ENCODE measurements at places on chromosomes 3 and 15.
A peak's percentile ranks its signal among the peaks of the same experiment; 100 is the strongest.

GRCh38 chr3:90056281-90057032 lies 949.0 kb downstream of the EPHA3 start:
- no peaks in the 10 kb centered on the region for H3K36me3 ChIP-seq
- no peak for DNase-seq
- H3K27ac ChIP-seq = no peak overlapping the region
- H3K27me3 ChIP-seq = no peaks in the 10 kb centered on the region
- no peaks in the 10 kb centered on the region for H3K4me1 ChIP-seq
- no peak overlapping the region for H3K4me3 ChIP-seq

- peaks cover 38% of the 10 kb centered on the region for H3K27me3 ChIP-seq
- H3K27ac ChIP-seq = no peak overlapping the region
Measured at GRCh38 chr15:96051598-96051997, 278.9 kb upstream of the NR2F2 start.

GRCh38 chr15:25183581-25184251 lies 228.9 kb downstream of the SNRPN start:
- H3K27ac ChIP-seq = no peak overlapping the region
- H3K4me1 ChIP-seq = no peaks in the 10 kb centered on the region
- H3K4me3 ChIP-seq = no peak overlapping the region
- H3K36me3 ChIP-seq = no peaks in the 10 kb centered on the region
- DNase-seq = no peak

GRCh38 chr15:78291698-78292097 lies 7.7 kb downstream of the SKIC8 start:
- DNase-seq = no peak
- H3K27me3 ChIP-seq = no peaks in the 10 kb centered on the region
- H3K36me3 ChIP-seq = peaks cover 60% of the 10 kb centered on the region
- peaks cover 4% of the 10 kb centered on the region for H3K4me1 ChIP-seq

GRCh38 chr3:43285644-43286043 lies 696 bp upstream of the SNRK start:
- H3K27ac ChIP-seq = peak overlapping the region; percentile 65
- H3K4me3 ChIP-seq = peak overlapping the region; percentile 64
- H3K27me3 ChIP-seq = peaks cover 4% of the 10 kb centered on the region
- DNase-seq = no peak

- H3K4me3 ChIP-seq = no peak overlapping the region
- no peak for DNase-seq
- H3K27ac ChIP-seq = no peak overlapping the region
- no peaks in the 10 kb centered on the region for H3K27me3 ChIP-seq
- no peaks in the 10 kb centered on the region for H3K36me3 ChIP-seq
- H3K4me1 ChIP-seq = no peaks in the 10 kb centered on the region
Measured at GRCh38 chr3:103126115-103126514, 691.3 kb downstream of the ZPLD1 start.

GRCh38 chr15:42444415-42445063 lies 46.4 kb downstream of the ZNF106 start:
- no peaks in the 10 kb centered on the region for H3K27me3 ChIP-seq
- H3K36me3 ChIP-seq = peaks cover 24% of the 10 kb centered on the region
- no peak for DNase-seq
- peak overlapping the region; percentile 59 for H3K27ac ChIP-seq

- peaks cover 62% of the 10 kb centered on the region for H3K4me1 ChIP-seq
- H3K4me3 ChIP-seq = peak overlapping the region; percentile 21
- no peaks in the 10 kb centered on the region for H3K27me3 ChIP-seq
Measured at GRCh38 chr3:4582624-4583023, 89.5 kb downstream of the ITPR1 start.

DNA sequence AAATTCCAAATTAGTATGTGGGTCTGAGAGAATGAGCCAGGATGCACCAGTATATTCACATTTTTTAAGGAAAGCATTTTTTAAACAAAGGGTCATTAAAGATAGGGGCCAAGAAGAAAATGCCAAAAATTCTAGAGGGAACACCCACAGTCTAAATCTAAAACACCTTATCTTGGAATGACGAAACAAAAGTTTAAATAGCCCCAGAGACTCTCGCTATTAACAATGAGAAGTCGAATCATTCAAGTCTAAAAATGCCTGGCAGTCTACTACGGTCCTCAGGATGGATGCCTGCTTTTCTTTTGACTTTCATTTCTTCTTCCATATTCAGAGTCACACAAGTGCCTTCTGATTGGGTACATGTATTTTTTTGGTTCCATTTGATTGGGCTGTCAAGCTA lies 66.3 kb downstream of the SSUH2 start:
- H3K27ac ChIP-seq = no peak overlapping the region
- no peak for DNase-seq
- H3K27me3 ChIP-seq = no peaks in the 10 kb centered on the region
- no peaks in the 10 kb centered on the region for H3K36me3 ChIP-seq

DNA sequence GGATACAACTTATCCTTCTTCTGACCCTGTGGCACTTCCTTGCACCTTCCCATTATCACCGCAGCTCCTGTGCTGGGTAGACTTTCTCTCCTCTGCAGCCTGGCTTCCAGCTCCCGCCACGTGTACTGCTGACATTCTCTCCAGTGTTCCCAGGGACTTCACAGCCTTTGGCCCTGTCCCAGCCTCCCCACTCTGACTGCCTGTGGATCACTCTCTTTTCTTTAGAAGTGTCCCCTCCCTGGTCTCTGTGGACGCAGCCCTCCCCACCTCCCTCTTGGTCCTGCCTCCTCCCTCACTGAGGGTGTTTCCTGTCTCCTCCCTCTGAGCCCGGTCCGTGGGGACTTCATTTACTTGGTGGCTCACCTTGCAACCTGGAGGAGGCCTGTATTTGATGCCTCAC lies 17.4 kb downstream of the PDIA5 start:
- peaks cover 4% of the 10 kb centered on the region for H3K36me3 ChIP-seq
- H3K4me1 ChIP-seq = peaks cover 47% of the 10 kb centered on the region
- DNase-seq = no peak
- no peaks in the 10 kb centered on the region for H3K27me3 ChIP-seq

GRCh38 chr3:164658125-164658524 lies 420.2 kb downstream of the SI start:
- no peaks in the 10 kb centered on the region for H3K36me3 ChIP-seq
- H3K27ac ChIP-seq = no peak overlapping the region
- no peaks in the 10 kb centered on the region for H3K4me1 ChIP-seq
- H3K4me3 ChIP-seq = no peak overlapping the region
- no peaks in the 10 kb centered on the region for H3K27me3 ChIP-seq
- DNase-seq = no peak

GRCh38 chr15:31740203-31740602 lies 290.1 kb upstream of the CHRNA7 start:
- H3K4me1 ChIP-seq = no peaks in the 10 kb centered on the region
- DNase-seq = no peak
- no peaks in the 10 kb centered on the region for H3K36me3 ChIP-seq
- peaks cover 9% of the 10 kb centered on the region for H3K27me3 ChIP-seq
- no peak overlapping the region for H3K4me3 ChIP-seq

GRCh38 chr15:65211482-65211982 lies 259 bp upstream of the CILP start:
- no peak overlapping the region for H3K4me3 ChIP-seq
- DNase-seq = no peak
- no peaks in the 10 kb centered on the region for H3K27me3 ChIP-seq
- no peaks in the 10 kb centered on the region for H3K4me1 ChIP-seq

- H3K36me3 ChIP-seq = no peaks in the 10 kb centered on the region
- no peak overlapping the region for H3K27ac ChIP-seq
- H3K27me3 ChIP-seq = peaks cover 28% of the 10 kb centered on the region
- DNase-seq = no peak
Measured at GRCh38 chr3:11721479-11721878, 77.8 kb upstream of the VGLL4 start.

GRCh38 chr3:157152930-157153329 lies 7.0 kb downstream of the CCNL1 start:
- H3K27me3 ChIP-seq = no peaks in the 10 kb centered on the region
- peaks cover 32% of the 10 kb centered on the region for H3K36me3 ChIP-seq
- no peak for DNase-seq
- no peak overlapping the region for H3K27ac ChIP-seq
- no peak overlapping the region for H3K4me3 ChIP-seq
- H3K4me1 ChIP-seq = peaks cover 11% of the 10 kb centered on the region

DNA sequence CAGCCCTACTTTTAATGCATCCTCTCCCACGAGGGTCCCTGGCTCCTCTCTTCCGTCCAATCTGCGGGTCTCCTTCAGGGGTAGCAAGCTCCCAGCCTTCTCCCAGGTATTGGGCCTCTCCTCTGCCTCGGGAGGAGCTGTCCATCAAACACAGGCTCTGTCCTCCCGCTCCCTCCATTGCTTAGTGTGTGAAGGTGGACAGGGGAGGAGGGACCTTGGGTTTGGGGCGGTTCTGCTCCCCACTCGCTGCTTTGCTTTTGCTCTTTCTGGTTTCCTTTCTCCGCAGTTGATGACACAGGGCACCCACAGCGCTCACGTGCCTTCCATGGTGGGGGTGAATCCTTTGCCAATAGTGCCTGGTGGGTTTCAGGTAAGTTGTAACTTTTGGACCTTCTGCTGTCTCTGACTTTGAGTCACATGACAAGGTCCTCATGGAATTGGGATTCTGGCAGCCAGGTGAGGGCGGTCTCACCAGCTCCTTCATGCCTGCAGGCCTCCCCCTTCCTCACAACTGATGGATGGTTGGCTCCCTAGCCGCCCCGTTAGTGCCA lies 18.9 kb downstream of the MUC20 start:
- peaks cover 10% of the 10 kb centered on the region for H3K36me3 ChIP-seq
- no peak overlapping the region for H3K27ac ChIP-seq
- H3K4me3 ChIP-seq = no peak overlapping the region
- no peaks in the 10 kb centered on the region for H3K27me3 ChIP-seq
- DNase-seq = no peak

GRCh38 chr15:37135225-37135624 lies 34.9 kb upstream of the MEIS2 start:
- DNase-seq = no peak
- peaks cover 8% of the 10 kb centered on the region for H3K27me3 ChIP-seq
- no peak overlapping the region for H3K27ac ChIP-seq
- no peaks in the 10 kb centered on the region for H3K36me3 ChIP-seq

- H3K36me3 ChIP-seq = no peaks in the 10 kb centered on the region
- no peak for DNase-seq
- no peak overlapping the region for H3K4me3 ChIP-seq
- no peaks in the 10 kb centered on the region for H3K4me1 ChIP-seq
Measured at GRCh38 chr15:95897651-95898050, 432.8 kb upstream of the NR2F2 start.

DNA sequence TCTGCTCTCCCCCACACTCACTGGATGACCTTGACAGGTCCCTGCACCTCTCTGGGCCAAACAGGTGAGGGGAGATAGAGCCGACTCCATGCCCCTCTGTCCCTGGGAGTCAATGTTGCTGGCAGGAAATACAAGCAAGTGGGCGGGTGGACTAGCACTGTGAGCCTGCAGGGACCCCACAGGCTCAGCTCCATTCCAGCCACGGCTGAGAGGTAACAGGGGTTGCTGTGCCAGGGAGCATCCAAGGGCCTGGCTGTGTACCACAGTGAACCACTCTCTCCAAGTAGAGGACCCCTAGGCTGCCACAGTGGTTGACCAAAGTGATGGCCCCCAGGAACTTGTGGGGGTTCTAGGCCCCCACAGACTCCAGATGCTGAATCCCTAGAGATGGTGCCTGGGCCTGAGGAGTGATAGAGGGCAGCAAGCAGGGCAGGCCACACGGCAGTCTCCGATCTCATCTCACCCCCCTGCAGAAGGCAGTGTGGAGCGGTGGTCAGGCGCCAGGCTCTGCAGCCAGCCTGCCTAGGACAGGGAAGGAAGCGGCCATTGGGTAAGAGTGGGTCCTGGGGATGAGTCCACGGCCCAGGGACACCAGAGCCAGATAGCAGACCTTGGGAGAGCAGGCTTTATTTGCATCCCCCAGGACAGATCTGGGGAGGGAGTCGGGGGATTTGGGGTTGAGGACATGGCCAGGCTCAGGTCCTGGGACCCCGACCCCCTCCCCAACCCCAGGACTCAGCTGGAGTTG lies 3.2 kb downstream of the TNNC1 start:
- no peak overlapping the region for H3K4me3 ChIP-seq
- H3K27ac ChIP-seq = no peak overlapping the region
- peaks cover 25% of the 10 kb centered on the region for H3K4me1 ChIP-seq
- DNase-seq = no peak
- no peaks in the 10 kb centered on the region for H3K36me3 ChIP-seq
- H3K27me3 ChIP-seq = no peaks in the 10 kb centered on the region

GRCh38 chr3:15665510-15666150 lies 64.1 kb downstream of the BTD start:
- peaks cover 22% of the 10 kb centered on the region for H3K4me1 ChIP-seq
- H3K27ac ChIP-seq = no peak overlapping the region
- no peak overlapping the region for H3K4me3 ChIP-seq
- peaks cover 51% of the 10 kb centered on the region for H3K36me3 ChIP-seq
- no peak for DNase-seq
- peaks cover 3% of the 10 kb centered on the region for H3K27me3 ChIP-seq

GRCh38 chr15:41494190-41494921 lies 682 bp downstream of the ITPKA start:
- H3K27ac ChIP-seq = no peak overlapping the region
- peak overlapping the region; percentile 75 for H3K4me3 ChIP-seq
- peaks cover 34% of the 10 kb centered on the region for H3K4me1 ChIP-seq
- H3K36me3 ChIP-seq = no peaks in the 10 kb centered on the region
- DNase-seq = peak; percentile 43
- peaks cover 52% of the 10 kb centered on the region for H3K27me3 ChIP-seq

GRCh38 chr3:115859002-115859807 lies 235.9 kb downstream of the GAP43 start:
- no peaks in the 10 kb centered on the region for H3K4me1 ChIP-seq
- no peak overlapping the region for H3K27ac ChIP-seq
- peaks cover 35% of the 10 kb centered on the region for H3K27me3 ChIP-seq
- no peak overlapping the region for H3K4me3 ChIP-seq
- H3K36me3 ChIP-seq = no peaks in the 10 kb centered on the region
- DNase-seq = no peak

DNA sequence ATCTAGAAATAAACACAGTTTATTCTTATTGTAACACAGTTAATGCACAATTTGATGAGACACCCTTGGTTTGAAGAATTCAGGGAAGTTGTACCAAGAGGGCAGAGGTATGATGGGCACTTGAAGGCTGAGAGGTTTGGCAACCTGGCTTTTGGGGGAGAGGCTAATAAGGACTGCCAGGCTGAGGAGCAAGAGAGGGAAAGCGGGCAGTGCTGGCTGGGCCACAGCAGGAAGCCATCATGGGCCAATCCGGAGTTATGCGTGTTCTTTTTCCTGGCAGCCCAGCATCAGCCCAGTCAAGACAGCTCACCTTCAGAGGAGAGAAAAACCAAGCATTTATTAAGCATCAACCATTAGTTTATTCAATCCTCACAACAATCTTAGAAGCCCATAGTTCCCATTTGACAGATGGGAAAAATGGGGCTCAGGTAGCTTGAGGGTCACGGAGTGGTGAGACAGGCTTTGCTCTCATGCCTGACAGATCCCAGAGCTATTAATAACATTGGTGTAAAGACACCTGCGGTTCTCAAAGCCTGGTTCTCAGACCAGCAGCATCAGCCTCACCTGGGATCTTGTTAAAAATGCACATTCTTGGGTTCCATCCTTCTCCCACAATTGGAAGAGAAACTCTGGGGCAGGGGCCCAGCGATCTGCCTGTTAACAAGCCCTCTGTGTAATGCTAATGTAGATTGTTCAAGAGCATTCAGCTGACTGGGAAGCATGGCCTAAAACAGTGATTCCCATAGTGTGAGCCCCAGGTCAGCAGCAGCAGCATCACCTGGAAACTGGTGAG lies 183.7 kb downstream of the NTRK3 start:
- no peaks in the 10 kb centered on the region for H3K27me3 ChIP-seq
- no peak overlapping the region for H3K27ac ChIP-seq
- H3K36me3 ChIP-seq = no peaks in the 10 kb centered on the region
- DNase-seq = no peak
- no peaks in the 10 kb centered on the region for H3K4me1 ChIP-seq

GRCh38 chr3:53080612-53081205 lies 34.8 kb upstream of the SFMBT1 start:
- DNase-seq = no peak
- H3K27me3 ChIP-seq = no peaks in the 10 kb centered on the region
- no peak overlapping the region for H3K27ac ChIP-seq
- no peaks in the 10 kb centered on the region for H3K4me1 ChIP-seq
- no peak overlapping the region for H3K4me3 ChIP-seq
- H3K36me3 ChIP-seq = peaks cover 9% of the 10 kb centered on the region
